C1 segment of cervical spinal cord (tissue), 14 donors: ENCODE measurements at places on chromosomes 3 and 15.
A peak's percentile ranks its signal among the peaks of the same experiment; 100 is the strongest.

DNA sequence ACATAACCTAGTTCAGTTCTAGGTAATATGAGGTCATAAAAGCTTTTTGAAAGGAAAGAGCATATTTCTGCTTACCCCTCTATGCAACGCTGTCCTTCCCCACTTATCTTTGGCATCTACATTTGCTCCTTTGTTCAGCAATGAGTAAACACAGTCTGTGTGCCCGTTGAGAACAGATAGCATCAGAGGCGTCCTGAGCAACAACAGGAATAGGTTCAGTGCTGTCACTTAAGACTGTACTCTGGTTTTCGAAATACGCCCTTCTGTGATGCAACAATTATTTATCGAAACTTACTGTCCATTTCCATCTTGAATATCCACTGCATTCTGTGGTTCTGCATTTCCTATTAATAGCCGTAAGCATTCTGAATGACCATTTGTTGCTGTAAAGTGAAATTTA is 84.4 kb downstream of the BTD start:
- no peak for DNase-seq

GRCh38 chr3:145681181-145681580 is 479.8 kb downstream of the PLOD2 start:
- DNase-seq: no peak

GRCh38 chr15:50287324-50288116 is 22.0 kb upstream of the HDC start:
- no peak for DNase-seq

GRCh38 chr15:25849157-25849921 is 13.8 kb downstream of the ATP10A start:
- no peak for DNase-seq

DNA sequence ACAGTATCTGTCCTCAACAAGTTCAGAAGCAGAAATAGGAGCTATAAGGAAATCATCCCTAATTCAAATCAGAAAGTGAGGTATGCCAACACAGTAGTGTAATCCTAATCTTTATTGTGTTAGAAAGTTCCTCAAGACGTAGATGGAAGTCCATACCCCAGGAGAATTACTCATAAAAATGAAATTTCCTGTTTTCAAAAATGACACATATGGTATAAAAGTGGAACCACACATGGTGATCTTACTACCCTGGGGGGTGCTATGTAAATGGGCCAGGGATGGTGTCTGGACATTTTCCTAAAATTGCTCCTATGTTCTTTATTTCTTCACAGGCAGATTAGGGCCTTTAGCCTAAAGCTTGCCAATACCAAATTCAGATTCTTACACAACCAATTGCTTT is 204.1 kb downstream of the ARRDC4 start:
- no peak for DNase-seq

GRCh38 chr3:105747696-105748095 is 121.1 kb downstream of the CBLB start:
- peak; percentile 17 for DNase-seq

- no peak for DNase-seq
Measured at GRCh38 chr15:44593042-44593736, 56.2 kb downstream of the EIF3J start.

- no peak for DNase-seq
Measured at GRCh38 chr15:70320482-70320881, 222.8 kb upstream of the TLE3 start.

- DNase-seq: no peak
Measured at GRCh38 chr3:18422972-18423371, 2.2 kb downstream of the SATB1 start.

- DNase-seq: no peak
Measured at GRCh38 chr3:182789371-182789770, 3.9 kb upstream of the ATP11B start.

DNA sequence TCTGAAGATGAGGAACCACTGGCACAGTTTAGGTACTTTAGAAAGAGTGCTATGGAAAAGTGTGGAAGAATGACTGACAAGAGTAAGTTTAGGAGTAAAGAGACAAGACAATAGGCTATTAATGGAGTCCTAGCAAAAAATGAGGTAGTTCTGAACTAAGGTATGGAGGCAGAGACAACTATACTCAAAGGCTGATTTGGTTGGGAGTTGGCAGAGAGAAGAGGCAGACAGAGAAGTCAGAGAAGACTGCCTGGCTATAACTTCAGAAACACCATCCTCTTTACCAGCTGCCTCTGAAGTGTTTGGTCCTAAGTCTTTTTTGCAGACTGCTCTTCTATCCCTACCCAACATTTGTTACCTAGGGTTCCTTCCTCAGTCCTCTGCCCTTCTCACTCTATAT is 19.2 kb downstream of the DYNC1LI1 start:
- DNase-seq: no peak

GRCh38 chr15:101022306-101022705 is 103.1 kb downstream of the LRRK1 start:
- DNase-seq: no peak

GRCh38 chr3:8624612-8625011 is 20.0 kb downstream of the SSUH2 start:
- no peak for DNase-seq

GRCh38 chr3:18122264-18122663 is 302.9 kb downstream of the SATB1 start:
- no peak for DNase-seq

DNA sequence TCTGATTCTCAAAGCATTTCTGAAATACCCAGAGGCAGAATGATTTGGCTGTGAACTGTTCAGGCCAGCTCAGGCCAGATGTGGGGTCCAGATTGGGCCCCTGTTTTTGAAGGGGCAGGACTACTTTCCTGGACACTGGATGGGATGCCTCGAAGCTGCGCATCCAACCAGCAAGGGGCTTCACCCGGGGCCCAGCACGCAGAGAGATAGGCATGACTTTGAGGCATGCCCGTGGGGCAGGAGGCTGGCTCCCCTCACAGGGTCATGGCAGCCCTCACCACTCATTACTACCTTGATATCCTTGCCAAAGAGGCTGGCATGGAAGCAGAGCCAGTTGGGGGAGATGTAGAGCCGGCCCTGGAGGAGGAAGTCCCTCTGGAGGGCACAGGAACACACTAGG is 30.1 kb downstream of the GRAMD2A start:
- no peak for DNase-seq
